ENCODE measurements at places on chromosomes 1 and 21.

DNA sequence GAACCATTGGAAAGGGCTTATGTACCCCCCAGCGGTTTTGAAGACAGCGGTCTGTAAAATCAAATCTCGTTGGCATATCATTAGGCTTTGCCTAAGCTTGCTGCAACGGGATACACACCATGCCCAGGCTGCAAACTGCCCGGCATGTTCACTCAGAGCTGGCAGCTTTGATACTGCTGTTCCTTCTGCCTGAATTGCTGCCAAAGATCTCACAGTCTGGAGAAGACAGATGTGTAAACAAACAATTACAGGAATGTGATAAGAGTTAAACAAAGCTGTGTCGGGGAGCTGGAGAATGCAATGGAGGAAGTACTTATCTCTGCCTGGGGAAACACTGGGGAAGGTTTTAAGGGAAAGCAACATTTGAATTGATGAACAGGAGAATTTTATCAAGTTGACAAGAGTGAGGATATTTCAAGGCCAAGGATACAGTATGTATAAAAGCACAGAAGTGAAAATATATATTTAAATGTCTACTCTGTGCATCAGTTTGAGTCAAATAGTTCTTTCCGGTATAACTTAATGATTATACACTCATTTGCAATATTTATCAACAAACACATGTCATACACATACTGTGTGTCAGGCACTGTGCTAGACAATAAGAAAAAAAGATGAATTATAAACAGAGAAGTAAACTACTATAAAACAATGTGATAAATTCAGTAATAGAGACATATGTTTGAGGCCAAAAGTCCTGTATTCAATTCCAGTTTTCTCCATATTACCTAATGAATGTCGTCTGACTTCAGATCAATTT lies 29.9 kb downstream of the CHML start:
- no peak for DNase-seq

- no peak for DNase-seq
These were observed 47.8 kb downstream of the UCK2 start for GRCh38 chr1:165875171-165875570.

- DNase-seq: no peak
These were observed 39.3 kb downstream of the NAV1 start for GRCh38 chr1:201578008-201578888.

DNA sequence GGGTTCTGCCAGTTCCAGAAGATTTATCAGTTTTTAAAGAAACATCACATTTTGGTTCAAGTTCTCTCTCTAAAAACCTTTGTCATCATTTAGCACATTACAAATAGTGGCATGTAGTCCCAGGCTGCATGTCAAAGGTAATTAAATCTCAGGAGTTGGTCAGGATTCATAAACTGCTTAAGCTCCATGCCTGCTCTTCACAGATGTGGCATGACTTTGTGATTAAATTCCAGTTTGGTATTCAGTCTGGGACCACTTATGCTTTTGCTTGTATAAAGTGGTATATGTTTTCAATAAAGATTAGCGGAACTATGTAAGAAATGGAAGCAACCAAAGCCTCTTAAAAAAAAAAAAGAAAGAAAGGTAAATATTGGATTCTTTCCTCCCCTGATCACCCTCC lies 408.0 kb downstream of the DISC1 start:
- DNase-seq: no peak

GRCh38 chr1:200493344-200493743 lies 83.5 kb upstream of the ZNF281 start:
- DNase-seq: no peak

- no peak for DNase-seq
These were observed 1.9 kb upstream of the HSPB7 start for GRCh38 chr1:16019644-16020277.

DNA sequence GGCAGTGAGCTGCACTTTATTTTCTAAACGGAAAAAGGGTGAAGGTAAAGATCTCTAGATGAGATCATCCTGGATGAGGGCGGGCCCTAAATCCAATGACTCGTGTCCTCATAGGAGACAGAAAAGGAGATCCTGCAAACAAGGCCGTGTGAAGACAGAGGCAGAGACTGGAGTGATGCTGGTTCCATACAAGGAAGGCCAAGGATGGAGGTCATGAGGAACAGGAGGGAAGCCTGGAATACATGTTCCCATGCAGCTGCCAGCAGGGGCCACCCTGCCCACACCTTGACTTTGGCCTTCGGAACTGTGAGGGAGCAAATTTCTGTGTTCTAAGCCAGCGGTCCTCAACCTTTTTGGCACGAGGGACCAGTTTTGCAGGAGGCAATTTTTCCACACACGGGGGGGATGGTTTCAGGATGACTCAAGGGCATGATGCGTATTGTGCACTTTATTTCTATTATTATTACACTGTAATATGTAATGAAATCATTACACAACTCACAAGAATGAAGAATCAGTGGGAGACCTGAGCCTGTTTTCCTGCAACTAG lies 94.3 kb downstream of the PSMG1 start:
- no peak for DNase-seq

GRCh38 chr1:168714012-168714411 lies 15.0 kb downstream of the DPT start:
- DNase-seq: no peak

- DNase-seq: no peak
These were observed 77.7 kb downstream of the SLC16A1 start for GRCh38 chr1:112878321-112878720.

GRCh38 chr1:203321273-203322052 lies 16.1 kb downstream of the BTG2 start:
- no peak for DNase-seq

- no peak for DNase-seq
These were observed 44.3 kb upstream of the ERRFI1 start for GRCh38 chr1:8070381-8070811.

GRCh38 chr1:165257969-165258459 lies 98.5 kb downstream of the LMX1A start:
- DNase-seq: no peak

GRCh38 chr1:225908773-225909172 lies 15.3 kb downstream of the PYCR2 start:
- DNase-seq: no peak

DNA sequence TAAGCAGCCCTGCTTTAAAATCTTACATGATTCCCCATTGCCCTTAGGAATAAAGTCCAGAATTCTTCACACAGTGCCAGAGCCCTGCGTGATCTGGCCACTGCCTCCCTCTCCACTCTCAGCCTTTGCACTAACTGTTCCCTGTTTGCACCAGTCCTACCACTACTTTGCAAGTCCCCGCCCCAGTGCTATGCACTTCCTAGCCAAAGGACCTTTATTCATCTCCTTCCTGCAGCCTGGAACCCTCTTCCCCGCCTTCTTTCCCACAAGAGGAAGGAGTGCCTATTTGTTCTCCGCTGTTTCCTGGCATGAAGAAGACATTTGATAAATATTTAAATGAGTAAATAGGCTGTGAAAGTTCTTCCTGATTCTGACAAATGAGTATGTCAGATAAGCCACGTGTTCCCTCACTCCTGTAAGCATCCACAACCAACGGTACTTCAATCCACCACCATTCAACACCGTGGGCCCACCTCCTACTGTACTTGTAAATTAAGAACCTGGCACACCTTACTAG lies 23.9 kb downstream of the CAPN8 start:
- no peak for DNase-seq

- DNase-seq: no peak
These were observed 124.7 kb downstream of the TYW3 start for GRCh38 chr1:74857676-74858075.

DNA sequence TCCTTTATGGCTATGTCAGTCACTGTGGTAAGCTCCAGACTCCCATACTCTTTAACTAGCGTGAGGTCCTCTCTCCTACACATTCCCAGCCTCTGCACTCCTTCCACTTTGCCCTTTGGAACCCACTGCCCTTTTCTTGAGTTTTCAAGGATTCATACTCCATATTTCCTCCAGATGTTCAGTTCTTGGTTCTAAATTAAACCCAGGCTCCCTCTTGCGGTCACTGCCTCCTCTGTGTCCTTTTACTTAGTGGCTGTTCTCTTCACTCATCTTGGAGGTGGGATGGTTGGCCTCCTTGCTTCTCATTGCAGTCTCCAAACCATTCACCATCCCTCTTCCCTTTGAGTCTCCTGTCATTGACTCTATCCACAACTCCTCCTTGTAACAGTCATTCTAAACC lies 208.1 kb downstream of the TGFB2 start:
- no peak for DNase-seq

GRCh38 chr1:27447883-27448282 lies 42.1 kb downstream of the WASF2 start:
- DNase-seq: no peak

- DNase-seq: no peak
These were observed 924 bp downstream of the TMEM240 start for GRCh38 chr1:1539310-1540089.

DNA sequence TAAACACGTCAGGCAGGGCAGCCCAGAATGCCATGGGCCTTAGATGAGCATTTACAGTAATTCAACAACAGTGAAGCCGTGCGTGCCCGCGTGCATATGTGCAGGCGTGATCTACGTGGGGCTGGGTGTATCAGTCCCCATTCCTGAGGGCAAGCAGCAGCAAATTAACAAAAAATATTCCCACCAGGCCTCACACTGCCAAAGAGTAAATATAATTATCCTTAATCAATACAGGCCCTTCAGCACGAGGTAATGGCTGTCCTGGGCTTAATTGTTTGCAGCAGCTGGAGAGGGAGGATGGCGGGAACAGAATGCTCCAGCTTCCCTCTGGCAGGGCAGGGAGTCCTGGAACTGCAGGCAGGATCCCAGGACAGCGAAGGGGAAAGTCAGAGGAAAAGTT lies 91.8 kb downstream of the DDX20 start:
- no peak for DNase-seq

DNA sequence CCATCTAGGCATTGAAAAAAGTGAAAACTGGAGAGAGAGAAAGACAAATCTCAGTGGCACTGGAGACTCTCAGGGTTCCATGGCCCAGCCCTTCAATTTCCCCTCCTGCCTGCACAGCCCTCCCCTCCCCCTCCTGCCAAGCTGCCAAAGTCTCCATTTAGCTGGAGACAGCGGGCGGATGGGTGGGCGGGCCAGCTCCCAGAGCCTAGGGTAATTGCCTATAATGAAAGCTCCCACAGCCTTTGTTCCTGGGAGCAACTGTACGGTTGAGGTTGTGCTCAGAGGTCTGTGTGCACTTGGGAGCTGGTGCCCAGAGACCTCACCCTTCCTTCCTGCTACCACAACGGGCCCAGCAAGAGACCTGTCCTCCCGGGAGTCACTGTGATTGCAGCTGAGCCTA lies 89.6 kb downstream of the NAV1 start:
- DNase-seq: no peak

GRCh38 chr21:45246386-45247320 lies 41.0 kb downstream of the POFUT2 start:
- no peak for DNase-seq

DNA sequence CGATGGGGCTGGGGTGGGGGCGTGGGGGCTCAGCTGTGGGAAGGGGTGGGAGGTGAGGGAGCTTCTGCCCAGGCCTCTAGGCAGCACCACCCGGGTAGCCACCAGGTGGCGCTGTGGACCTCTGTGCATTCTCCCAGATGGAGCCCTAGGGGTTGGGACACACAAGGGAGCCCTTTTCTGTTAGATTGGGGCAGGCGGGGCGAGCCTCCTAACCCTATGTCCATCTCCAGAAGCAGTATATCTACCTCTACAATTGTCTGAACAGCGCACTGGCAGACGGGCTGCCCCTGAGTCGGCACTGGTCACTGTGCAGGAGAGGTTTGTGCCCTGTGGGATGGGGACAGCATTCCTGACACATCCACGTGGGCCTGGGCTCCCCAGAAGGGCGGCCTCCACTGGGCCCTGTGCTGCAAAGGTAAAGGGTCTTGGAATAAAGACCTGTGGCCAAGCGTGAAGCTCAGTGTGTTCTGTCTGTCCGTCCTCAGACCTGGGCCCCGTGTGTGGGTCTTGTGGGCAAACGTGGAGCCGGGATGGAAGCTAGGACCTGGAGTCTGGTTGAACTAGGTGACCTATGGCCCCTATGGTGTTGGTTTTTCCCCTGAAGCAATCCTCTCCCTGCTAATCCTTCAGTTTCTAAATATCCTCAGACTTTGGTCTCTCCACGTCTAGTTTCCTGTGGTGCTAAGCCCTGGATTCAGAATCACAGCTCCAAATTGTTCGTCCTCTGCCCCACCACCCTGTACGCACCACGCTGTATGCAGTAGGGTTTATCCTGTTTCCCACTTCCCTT lies 4.4 kb upstream of the LGR6 start:
- DNase-seq: peak; percentile 73

- DNase-seq: no peak
These were observed 1.6 kb downstream of the RPF1 start for GRCh38 chr1:84480650-84481049.

DNA sequence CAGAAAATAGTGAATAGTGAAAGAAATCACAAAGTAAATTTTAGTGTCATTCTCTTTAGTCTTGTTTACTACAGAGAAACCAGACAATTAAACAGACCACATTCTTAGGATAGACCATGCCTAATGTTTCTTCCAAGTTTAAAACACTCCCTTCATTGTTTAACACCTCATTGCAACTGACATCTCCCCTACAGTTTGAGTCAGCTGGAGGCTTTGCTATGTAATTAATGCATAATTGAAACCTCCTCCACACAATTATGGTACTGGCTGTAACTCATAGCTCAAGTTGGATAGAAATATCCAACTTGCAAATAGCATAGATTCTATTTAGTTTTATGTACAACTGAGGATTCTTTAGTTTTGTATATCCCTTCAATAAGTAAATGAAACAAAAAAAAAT lies 35.2 kb upstream of the B3GALT2 start:
- no peak for DNase-seq

DNA sequence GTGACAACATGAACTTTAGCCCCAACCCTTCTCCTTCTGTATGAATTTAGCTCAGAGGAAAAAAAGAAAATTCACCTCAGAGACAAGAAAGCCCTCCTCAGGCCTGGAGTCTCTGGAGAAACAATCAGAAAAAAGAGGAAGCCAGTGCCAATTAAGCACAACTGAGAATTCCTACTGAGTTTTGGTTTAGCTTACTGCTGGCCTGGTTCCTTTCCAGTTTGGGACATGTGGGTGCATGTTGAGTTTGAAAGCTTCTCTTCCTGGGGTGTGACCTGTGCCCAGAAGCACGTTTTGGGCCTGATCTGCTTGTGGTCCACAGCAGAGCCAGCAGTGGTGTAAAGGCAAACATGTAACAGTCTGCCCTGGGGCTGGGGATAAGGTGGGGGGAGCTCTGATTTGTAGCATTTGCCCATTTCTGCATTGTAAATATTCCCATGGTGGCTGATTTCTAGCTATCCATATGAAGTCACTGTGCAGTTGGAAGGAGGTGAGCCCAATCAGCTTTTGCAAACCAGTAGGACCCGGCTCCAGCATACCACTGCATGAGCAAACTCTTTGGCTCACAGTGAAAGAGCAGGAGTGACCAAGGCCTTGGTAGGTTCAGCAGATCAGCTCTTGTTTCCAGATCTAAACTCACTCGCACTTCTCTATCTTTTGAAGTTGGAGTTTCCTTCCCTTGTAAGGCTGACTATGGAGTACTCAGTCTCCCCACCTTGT lies 4.7 kb upstream of the THEM5 start:
- no peak for DNase-seq
